Astrocyte (in vitro differentiated cells and primary cell): ENCODE measurements at places on chromosomes 7 and 10. TPM values are rescaled to one million over a fixed set of nuclear protein-coding genes. Genes with fewer than 3 reads are reported as not detected.

GRCh38 chr7:82362129-82362706, 81.4 kb downstream of the CACNA2D1 start:
- DNase-seq = peak; percentile 70
- peak overlapping the region; percentile 25 for H3K27ac ChIP-seq
- H3K27me3 ChIP-seq = no peaks in the 10 kb centered on the region
- peaks cover 11% of the 10 kb centered on the region for H3K4me1 ChIP-seq

GRCh38 chr7:116588641-116589594, 64.1 kb downstream of the CAV1 start:
- H3K27ac ChIP-seq = peak overlapping the region; percentile 73
- H3K36me3 ChIP-seq = no peaks in the 10 kb centered on the region
- no peak overlapping the region for H3K4me3 ChIP-seq

- no peak for DNase-seq
- no peaks in the 10 kb centered on the region for H3K4me1 ChIP-seq
- H3K27ac ChIP-seq = no peak overlapping the region
- H3K4me3 ChIP-seq = no peak overlapping the region
- H3K36me3 ChIP-seq = peaks cover 29% of the 10 kb centered on the region
These were observed 19.4 kb upstream of the FRAT2 start for GRCh38 chr10:97353945-97354344.

- H3K27me3 ChIP-seq = no peaks in the 10 kb centered on the region
- no peak for DNase-seq
- no peak overlapping the region for H3K4me3 ChIP-seq
- no peaks in the 10 kb centered on the region for H3K36me3 ChIP-seq
These were observed 305.7 kb downstream of the BMPER start for GRCh38 chr7:34211018-34211417.

MMD2 gene
- not detected in 2 replicates for total RNA-seq

DNA sequence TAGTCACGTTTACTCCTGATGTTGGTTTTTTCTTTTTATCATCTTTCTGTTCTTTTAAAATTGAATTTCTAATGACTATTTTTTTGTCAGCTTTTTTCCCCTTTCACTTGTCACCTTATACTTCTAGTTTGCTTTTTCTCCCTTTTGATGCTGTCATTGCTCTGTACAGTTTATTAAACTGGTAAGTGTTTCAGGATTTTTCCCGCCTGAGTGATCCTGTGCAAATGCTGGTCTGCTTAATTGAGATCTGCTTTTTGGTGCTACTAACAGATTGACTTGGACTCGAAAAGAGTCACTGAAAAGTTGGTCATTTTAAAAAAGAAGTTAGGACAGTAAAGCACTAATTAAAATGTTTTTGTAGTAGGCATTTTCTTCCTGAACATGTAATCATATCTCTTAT, 95.2 kb downstream of the PHTF2 start:
- no peaks in the 10 kb centered on the region for H3K27me3 ChIP-seq
- DNase-seq = no peak
- no peaks in the 10 kb centered on the region for H3K36me3 ChIP-seq
- H3K4me1 ChIP-seq = no peaks in the 10 kb centered on the region
- no peak overlapping the region for H3K27ac ChIP-seq

WIPF3 gene
- total RNA-seq = 0.87 and 1.0 TPM in 2 replicates

DNA sequence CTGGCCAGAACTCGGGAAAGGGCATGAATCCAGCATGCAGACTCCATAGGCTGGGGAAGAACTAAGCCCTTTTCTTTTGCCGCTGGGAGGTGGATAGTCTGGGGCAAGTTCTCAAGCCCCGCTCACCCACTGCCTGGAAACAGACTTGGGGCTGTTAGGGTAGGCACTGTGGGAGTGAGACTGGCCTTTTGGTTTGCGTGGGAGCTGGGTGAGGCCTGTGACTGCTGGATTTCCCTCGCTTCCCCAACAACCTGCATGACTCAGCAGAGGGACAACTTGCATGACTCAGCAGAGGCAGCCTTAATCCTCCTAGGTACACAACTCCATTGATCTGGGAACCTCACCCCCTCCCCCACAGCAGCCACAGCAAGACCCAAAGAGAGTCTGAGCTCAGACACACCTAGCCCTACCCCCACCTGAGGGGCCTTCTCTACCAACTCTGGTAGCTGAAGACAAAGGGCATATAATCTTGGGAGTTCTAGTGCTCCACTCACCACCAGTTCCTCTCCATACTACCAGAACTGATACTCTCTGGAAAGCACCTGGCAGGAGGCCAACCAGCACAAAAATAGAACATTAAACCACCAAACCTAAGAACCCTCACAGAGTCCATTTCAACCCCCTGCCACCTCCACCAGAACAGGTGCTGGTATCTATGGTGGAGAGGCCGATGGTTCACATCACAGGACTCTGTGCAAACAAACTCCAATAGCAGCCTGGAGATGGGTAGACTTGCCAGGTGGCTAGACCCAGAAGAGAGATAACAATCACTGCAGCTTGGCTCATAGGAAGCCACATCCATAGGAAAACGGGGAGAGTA, 81.4 kb upstream of the LAMB4 start:
- H3K27me3 ChIP-seq = no peaks in the 10 kb centered on the region
- H3K4me1 ChIP-seq = peaks cover 10% of the 10 kb centered on the region
- no peak overlapping the region for H3K4me3 ChIP-seq
- peak overlapping the region; percentile 43 for H3K27ac ChIP-seq
- no peaks in the 10 kb centered on the region for H3K36me3 ChIP-seq
- peak; percentile 60 for DNase-seq

- H3K36me3 ChIP-seq = no peaks in the 10 kb centered on the region
- no peak overlapping the region for H3K27ac ChIP-seq
- peaks cover 9% of the 10 kb centered on the region for H3K4me1 ChIP-seq
- H3K27me3 ChIP-seq = no peaks in the 10 kb centered on the region
- no peak for DNase-seq
These were observed 230.8 kb upstream of the FERD3L start for GRCh38 chr7:19375976-19376375.

AGMO gene
- 0.34 and 0.41 TPM in 2 replicates for total RNA-seq

GRCh38 chr10:29055101-29055500, 233.8 kb upstream of the LYZL1 start:
- H3K27ac ChIP-seq = no peak overlapping the region
- no peak for DNase-seq
- H3K4me3 ChIP-seq = no peak overlapping the region
- H3K27me3 ChIP-seq = no peaks in the 10 kb centered on the region
- H3K36me3 ChIP-seq = no peaks in the 10 kb centered on the region

DNA sequence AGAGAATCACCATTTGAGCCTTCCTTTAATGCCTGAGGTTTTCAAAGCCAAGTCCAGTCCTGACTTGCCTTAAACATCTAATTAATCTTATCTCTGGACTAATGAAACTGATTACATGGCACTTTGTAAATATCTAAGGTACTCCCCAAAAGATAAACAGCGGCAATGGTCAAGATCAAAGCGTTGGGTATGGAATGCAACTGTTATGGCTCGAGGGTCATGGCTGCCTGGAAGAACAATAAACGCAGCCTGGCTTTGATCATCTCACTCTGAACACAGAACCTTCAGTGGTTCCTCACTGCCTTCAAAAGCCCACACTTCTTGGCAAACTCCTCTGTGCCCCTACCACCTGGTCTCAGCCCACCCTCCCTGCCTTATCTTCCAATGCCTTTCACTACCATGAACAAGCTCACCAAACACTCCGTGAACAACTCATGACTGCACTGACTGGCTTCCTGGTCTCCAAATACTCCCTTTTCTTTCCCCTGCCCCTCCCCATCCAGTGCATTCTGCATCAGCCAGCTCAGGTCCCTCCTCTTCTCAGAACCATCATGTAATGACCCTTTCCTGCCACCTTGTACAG, 150.2 kb upstream of the NFE2L3 start:
- H3K27me3 ChIP-seq = no peaks in the 10 kb centered on the region
- no peak overlapping the region for H3K27ac ChIP-seq
- no peak overlapping the region for H3K4me3 ChIP-seq
- H3K36me3 ChIP-seq = no peaks in the 10 kb centered on the region
- no peak for DNase-seq
